ENCODE measurements at places on chromosomes 7 and 10. TPM values are rescaled to one million over a fixed set of nuclear protein-coding genes. Genes with fewer than 3 reads are reported as not detected.

DNA sequence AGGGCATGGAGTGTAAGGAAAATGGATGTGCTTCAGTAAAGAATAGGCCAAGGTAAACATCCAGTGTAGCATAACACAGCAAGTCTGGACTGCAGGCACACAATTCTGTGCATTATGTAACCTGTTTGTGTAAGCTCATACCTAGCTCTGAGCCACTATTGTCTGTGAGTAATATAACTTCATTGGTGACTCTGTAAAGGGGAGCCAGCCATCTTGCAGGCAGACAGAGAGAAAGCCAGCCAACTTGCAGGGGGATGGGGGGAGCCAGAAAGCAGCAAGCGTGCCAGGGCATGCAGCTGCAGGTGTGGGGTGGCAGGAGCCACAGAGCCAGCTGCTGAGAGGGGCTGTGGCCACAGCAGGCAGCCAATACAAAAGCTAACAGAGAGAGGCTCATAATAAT is 449.2 kb downstream of the IPMK start:
- DNase-seq: no peak

DNA sequence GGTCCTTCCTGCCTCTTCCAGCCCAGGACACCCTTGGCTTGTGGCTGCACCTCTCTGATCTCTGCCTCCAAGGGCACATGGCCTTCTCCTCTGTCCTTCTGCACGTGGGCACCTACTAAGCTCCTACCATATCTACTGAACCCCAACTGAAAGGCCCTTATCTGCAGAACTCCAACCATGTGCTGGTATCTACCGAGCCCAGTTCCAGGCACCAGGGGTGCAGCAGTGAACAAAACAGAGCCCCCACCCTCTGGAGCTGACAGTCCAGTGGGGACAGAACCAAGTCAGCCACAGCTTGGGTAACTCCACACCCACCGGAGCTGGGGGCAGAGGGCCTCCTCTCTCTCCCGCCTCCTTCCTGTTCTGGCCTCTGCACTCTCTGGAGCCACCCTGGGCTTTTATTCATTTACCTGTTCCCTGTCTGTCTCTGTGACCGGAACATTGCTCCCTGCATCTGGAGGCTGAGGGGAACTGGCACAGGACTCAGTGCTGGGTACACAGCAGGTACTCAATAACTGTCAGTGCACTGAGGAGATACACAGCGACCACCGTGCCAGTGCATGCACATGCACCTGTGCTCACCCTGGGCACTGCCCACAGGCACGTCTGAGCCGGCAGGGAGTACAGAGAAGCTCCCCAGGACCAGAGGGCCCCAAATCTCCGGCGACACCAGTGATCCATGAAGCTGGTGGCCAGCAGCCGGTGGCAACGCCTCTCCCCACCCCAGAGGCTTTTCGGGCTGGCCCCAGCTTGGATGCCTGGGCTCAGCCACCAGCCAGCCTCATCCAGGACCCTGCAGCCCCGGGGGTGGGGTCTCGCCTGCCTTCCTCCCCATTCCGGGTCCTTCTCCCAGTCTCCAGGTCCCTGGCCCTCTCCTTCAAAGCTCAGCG is 2.0 kb downstream of the MICALL2 start:
- DNase-seq: no peak

The FAM131B gene
- total RNA-seq: 3.2 TPM

DNA sequence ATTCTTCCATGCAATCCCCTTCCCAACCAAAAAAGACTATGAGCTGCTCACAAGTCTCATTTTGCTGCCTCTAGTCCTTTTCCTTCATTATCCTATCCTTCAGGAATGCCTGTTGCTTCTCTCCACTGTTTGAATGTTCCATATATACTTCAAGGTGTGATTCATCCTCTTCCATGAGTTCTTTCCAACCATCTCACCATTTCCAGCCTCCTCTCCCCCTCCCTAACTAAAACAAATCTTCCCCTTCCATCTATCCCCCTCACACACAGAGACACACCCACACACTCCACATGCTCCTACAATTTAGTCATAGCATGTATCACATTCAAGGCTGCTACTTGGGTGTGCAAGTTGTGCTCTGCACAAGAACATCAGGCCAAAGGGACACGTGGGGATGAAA is 254.3 kb downstream of the DYNC1I1 start:
- DNase-seq: peak; percentile 9

DNA sequence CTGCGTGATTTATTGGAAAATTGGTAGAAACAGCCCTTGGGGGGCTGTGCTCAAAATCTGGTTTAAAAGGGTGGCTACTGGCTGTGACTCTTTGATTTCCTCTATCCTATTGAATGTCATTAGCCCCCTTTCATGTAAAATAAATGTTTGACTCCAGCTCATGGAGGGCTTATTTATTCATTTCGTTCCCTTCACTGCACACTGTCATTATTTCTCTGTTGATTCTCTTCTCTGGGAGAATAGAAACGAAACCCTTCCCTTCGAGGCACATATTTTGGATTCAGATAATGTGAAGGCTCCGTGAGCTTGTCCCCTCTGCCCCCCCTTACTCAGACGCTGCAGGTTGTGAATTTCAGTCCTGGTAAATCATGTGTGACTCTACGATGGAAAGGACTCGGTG is 203.9 kb upstream of the GPR26 start:
- no peak for DNase-seq

DNA sequence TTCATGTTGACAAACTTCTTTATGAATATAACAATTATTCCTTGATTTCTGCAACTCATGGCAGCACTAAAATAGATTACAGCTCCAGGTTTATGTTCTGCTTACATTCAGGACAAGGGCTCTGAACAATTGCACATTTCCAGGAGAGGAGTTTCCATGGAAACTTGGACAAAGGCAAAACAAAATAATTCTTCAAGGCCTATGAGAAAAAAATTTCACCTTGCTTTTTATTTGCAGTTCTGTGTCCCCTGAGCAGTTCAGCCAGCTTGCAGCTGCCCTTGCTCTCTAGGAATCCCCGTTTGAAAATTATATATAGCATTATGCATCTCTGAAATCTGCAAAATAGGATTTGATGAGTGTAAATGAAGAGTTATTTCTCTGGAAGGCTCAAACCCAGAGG is 71.7 kb downstream of the ARL4A start:
- DNase-seq: peak; percentile 55

- DNase-seq: peak; percentile 25
Observed at GRCh38 chr7:138907850-138908249, 73.3 kb downstream of the KIAA1549 start.

The CALML3 gene
- not detected for total RNA-seq

DNA sequence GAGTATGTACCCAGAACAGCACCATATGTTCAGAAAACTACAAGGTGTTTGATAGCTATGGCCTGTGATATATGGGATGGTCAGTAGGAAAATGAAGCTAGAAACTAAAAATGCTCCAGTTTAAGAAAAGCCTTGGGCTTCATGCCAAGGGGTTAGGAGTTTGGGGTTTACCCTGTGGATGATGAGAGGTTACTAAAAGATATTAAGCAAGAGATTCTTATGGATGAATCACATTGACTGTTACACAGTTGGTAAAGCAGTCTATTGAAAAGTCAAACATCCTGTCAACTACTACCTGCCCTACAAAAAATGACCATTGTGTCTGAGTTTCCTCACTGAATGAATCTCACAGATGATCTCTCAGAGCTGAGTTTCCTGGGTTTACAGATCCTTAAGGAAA is 166.2 kb upstream of the INHBA start:
- DNase-seq: peak; percentile 73

DNA sequence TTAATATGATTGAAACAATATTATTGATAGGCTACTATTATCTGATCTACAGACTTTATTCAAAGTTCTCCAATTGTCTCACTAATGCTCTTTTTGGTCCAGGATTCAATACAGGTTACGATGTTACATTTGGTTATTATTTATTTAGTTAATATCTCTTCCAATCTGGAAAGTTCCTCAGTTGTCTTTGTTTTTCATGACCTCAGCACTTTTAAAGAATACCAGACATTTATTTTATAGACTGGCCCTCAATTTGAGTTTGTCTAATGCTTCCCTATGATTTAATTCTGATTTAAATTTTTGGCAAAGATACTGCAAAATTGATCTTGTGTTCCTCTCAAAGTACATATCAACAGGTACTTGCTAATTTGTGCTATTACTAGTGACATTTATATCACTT is 937.4 kb downstream of the KCNMA1 start:
- no peak for DNase-seq

GRCh38 chr10:119341459-119342301 is 134.3 kb downstream of the GRK5 start:
- peak; percentile 77 for DNase-seq

The GRID1 gene
- total RNA-seq: not detected

DNA sequence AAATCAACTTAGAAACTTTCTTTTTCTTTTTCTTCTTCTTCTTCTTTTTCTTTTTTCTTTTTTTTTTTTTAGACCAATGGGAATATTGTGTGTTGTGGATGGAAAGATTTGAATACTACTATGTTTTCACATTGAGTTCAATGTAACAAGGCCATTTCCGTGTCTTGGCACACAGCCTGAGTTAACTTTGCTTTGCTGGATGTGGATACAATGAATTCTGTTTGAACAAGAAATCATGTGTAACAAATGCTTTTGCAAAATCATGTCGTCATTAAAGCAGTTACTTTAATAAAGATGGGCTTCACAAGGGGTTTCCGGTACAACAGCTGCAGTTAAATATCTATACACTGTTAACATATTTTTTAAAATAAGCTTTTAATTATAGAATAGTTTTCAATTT is 13.5 kb upstream of the ENTPD1 start:
- DNase-seq: peak; percentile 49

The PRPS1L1 gene
- total RNA-seq: not detected

The TFPI2 gene
- total RNA-seq: 97.3 TPM

The CFAP69 gene
- 6.4 TPM for total RNA-seq

The CYP3A7 gene
- total RNA-seq: 0.74 TPM

The AKR1D1 gene
- total RNA-seq: not detected

GRCh38 chr7:38656968-38657367 is 25.8 kb upstream of the AMPH start:
- no peak for DNase-seq

DNA sequence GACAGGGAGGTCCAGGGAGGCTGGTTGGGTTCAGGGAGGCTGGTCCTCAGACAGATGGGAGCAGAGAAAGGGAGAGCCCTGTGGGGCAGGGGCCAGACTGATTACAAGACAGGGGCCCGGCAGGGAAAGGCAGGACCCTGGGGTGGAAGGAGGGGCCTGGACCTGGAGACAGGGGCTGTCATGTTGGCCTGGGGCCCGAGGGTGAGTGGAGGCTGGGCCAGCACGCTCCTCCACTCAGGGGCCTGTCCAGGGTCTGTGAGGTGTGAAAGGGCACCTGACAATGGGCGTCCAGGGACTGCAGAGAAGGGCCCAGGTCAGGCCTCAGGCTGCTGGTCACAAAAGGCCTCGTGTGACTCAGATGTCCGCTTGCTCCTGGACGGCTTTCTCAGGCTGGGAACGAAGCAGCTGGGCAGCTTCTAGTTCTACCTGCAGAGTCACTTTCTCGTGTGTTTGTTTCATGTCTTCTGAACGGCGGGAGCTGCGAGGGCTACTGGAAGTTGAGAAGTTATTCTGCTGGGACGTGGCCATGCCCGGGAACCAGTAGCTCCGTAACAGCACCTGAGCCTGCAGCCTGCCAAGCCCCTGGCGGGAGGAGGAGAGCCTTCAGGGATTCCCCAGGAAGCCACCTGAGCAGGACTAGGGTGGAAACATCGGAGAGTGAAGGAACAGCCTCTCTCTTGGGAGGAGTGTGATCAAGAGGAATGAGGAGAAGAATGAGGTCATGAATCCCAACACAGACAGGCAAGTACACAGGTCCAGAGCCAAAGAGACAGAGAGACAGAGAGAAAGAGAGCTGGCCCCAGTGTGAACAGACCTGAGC is 65.8 kb downstream of the KLF6 start:
- DNase-seq: no peak

DNA sequence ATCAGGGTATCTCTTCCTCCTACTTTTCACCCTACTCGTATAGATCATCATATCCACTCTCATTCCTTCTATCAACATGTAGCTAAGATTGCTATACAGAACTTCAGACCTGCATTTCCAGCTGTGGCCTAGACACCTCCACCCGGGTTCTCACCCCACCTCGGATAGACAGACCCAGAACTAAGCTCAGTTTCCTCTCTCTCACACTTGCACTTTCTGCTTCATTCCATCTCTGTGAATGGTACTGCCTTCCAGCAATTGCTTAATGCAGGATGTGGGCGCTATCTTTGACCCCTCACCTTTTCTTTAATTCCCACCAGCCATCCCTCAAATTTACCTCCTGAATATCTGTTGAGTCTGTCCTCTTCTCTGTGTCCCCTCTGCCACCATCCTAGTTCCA is 35.7 kb downstream of the AGK start:
- DNase-seq: no peak

The SKIDA1 gene
- 0.90 TPM for total RNA-seq

DNA sequence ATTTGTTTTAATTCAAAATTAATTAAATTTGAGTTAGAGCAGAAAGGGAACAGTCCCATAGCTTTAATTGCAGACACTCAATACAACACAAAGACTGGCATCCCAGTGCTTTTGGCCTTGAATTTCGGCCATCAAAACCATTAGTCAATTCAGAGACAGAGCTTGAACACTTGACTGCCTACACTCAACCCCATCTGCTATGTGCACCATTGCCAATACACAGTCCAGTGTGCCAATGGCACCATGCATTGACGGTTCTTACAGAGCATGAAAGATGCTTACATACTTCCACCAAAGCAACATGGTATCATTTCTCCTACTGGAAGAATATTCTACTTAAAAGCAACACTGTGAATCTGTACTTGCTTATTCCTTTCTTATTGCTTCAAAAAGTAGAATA is 43.6 kb upstream of the LRRTM3 start:
- DNase-seq: no peak

- DNase-seq: no peak
Observed at GRCh38 chr10:117164592-117165537, 26.8 kb upstream of the VAX1 start.

- DNase-seq: peak; percentile 45
Observed at GRCh38 chr10:60508037-60508436, 118.4 kb upstream of the ANK3 start.

DNA sequence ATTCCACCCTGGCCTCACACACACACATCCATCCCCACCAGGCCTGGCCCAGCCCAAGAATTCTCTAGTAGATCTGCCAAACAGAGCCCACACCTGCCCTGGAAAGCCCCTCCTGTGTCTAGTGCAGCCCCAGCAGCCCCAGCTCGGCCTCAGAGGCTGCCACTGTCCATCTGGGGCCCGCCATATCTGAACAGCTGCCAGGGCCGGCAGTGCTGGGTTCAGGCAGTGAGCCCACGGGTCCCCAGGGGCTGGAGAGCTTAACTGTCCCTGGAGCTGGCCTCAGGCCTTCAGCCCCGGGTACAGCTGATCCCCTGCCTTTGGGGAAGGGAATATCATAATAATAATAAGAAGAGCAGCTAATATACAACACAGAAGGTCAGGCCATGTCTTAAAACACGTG is 574 bp downstream of the MYL10 start:
- DNase-seq: no peak

DNA sequence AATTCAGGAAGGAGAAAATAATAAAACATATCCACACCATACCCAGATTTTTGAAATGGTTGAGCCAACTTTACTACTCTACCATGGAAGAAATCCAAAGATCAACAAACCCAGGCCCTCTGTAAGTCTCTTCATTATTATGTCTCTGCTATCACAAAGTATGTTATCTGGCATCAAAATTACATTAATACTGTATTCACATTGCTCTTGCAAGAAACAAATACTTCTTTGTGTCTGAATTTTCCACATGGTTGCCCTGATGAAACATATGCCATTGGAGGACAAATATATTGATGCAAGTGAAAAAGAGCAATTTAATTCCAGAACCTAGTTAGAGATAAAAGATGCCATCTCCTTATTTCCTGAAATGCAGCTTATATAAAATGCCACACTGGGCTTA is 204.0 kb downstream of the FZD1 start:
- DNase-seq: no peak
